ENCODE measurements at places on chromosomes 7 and 10.
A peak's percentile ranks its signal among the peaks of the same experiment; 100 is the strongest.

GRCh38 chr7:121604627-121605316 lies 208.7 kb upstream of the FAM3C start:
- DNase-seq: no peak

DNA sequence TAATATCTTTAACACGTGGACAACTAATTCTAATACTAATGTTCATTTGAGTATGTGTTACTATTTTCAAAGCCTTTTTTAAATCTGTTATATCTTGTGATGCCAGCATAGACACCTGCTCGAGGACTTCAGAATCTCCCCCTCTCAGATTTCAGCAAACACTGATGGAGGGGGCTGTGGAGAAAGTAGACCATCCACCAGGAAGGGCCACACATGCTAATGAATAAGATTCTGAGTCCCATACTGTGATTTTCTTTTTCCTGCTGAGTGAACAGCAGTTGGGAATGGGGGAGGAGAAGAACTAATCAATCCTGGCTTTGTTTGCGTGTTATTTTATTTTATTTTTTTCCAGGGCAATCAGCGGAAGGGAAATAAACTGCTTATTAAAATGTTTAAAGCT lies 157.9 kb upstream of the CSTF2T start:
- no peak for DNase-seq

DNA sequence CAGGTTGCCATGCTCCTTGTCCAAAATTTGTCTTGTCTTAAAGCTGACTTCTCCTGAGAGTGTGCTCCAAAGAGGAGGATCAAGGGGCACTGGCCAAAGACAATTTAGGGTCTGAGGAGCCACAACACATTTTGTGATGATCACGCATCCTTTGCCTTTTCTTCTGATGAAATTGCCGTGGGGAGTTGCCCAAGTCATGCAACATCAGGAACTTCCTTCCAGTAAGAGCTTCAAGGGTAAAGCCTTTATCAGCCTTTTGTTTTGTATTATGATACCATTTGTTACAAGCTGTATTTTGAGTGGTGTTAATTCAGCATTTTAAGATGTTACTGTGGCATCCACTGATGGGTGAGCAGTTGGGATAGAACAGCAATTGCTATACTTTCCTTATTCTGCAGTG lies 131.2 kb upstream of the MKI67 start:
- no peak for DNase-seq

GRCh38 chr10:49290607-49291006 lies 8.4 kb upstream of the C10orf71 start:
- no peak for DNase-seq

DNA sequence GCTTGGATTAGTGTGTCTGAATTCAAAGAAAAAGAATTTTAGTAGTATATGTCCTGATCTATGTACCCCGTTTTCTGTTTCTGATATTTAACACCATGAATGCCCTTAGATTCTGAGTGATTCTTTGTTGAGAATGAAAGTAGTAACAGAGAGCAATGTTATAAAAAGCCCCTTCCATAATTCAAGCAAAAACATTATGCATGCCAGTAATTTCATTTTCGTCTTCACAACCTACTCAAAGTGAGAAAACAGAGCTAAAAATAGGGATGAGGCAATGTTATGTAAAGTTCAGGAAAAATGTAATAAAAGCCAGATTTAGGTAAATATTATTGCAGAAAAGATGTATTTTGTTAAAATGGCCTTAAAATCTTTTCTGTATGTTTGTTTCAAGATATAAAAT lies 28.1 kb downstream of the PTPRZ1 start:
- DNase-seq: no peak

DNA sequence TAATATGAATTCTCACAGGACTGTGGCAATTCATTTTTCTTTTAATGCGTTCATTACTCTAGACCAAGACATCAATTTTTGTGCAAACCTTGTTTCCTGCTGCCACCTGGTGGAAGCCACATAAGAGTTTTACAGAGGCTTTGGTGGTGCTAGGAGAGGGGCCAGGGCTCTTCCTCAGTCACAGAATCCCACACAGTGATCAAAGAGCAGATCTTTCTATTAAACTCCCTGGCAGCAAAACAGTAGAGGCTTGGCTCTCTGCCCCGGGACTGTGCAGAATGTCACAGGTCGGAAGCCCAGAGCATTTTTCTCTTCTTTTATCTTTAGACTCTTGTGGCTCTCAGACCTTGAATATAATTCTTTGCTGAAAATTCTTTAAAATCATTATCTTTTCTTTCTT lies 506.4 kb upstream of the C7orf33 start:
- peak; percentile 33 for DNase-seq

- DNase-seq: no peak
These were observed 11.5 kb downstream of the SCRN1 start for GRCh38 chr7:29977886-29978651.

DNA sequence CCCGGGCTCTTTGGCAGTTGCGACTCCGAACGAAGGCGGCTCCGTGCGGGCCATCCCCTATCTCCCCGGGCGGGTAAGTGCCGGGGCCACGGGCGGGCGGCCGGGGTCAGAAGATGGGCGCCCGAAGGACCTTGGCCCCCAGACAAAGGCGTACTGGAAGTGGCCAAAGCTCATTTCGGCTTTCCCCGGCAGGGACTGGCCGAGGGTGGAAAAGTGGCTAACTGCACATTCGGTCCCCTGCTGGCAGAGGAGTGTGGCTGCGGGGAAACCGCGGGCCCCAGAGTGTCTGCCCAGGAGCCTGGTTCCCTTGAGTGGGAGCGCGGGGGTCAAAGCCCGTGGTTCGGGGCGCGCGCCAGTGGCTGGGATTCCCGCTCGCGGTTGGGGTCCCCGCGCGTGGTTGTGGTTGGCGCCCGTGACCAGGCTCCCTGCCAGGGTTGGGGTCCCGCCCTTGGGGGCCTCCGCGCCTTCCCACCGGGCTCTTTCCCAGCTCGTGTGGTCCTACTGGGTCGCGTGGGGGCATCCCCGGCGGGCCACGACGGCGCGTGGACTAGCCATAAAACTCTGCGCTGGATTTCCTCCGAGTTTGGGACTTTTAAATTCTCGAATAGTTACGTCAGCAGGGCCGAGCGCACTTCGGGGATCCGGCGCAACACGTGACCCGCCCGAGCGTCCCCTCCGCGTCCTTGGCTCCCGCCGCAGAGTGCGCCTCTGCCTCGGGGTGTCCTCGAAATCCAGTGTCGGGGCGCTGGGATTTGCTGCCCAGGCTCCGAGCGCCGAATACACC lies 124.4 kb downstream of the TACC2 start:
- peak; percentile 33 for DNase-seq

GRCh38 chr10:131573707-131574106 lies 262.2 kb upstream of the TCERG1L start:
- DNase-seq: no peak

- DNase-seq: no peak
These were observed 316.9 kb upstream of the PLXDC2 start for GRCh38 chr10:19499291-19499770.

DNA sequence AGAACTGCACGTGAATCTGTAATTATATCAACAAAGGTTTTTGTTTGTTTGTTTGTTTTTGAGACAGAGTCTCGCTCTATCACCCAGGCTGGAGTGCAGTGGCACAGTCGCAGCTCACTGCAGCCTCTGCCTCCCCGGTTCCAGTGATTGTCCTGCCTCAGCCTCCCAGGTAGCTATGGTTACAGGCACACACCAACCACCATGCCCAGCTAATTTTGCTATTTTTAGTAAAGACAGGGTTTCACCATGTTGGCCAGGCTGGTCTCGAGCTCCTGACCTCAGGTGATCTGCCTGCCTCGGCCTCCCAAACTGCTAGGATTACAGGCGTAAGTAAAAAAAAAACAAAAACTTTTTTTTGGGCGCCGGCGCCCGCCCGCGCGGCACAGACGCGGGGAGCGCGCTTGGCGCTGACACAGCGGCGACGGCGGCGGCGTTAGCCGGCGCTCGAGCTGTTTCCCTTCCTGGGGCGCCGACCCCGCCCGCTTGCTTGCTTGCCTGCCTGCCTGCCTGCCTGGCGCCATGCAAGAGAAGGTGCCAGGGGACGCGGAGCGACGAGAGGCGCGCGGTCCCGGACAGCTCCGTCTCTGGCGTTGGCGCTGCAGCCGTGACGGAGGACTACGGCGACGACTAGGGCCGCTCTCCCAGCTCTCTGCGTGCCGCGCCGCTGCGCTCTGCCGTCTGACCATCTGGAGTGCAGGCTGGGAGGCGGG lies 171.4 kb upstream of the NUPR2 start:
- DNase-seq: no peak

- no peak for DNase-seq
These were observed 59.6 kb downstream of the NEURL1 start for GRCh38 chr10:103552856-103553742.

- no peak for DNase-seq
These were observed 88.5 kb upstream of the LRRTM3 start for GRCh38 chr10:66837335-66837734.

DNA sequence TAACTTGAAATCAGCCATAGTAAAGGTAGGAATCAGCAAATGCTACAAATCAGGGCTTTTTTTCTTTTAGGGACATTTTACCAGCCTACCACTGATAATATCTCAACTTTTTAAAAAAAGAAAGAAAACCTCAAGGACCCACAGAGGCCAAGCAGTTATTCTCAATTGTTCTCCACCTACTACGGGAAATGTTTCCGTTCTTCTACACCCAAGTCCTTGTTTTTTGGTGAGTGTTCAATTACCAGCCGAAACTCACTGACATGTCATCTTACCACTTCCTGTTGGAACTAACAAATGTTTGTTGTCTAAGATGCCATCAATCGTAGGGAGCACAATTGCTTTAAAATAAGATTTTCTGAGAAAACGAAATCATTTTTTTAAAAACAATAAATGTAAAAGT lies 50.2 kb upstream of the CDK1 start:
- DNase-seq: no peak

- no peak for DNase-seq
These were observed 239.0 kb upstream of the ANKRD30A start for GRCh38 chr10:36886303-36886891.

DNA sequence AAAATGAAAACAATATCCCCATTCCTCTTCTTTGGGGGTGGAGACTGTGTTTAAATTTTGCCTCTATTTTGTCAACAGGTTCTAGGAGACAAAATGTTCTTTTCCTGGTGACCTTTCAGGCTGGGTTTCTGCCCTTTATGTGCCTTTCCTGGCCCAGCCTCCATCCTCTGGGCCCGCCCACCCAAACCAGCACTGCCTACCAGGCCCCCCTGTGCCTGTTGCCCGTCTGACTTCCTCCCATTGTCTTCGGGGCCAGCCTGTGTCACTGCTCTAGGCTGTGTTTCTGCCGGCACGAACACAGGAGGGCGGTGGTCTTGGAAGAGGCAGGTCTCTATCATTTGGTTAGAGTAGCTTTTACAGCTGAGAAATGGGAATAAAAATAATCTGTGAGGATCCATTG lies 13.9 kb downstream of the TSPAN14 start:
- no peak for DNase-seq

DNA sequence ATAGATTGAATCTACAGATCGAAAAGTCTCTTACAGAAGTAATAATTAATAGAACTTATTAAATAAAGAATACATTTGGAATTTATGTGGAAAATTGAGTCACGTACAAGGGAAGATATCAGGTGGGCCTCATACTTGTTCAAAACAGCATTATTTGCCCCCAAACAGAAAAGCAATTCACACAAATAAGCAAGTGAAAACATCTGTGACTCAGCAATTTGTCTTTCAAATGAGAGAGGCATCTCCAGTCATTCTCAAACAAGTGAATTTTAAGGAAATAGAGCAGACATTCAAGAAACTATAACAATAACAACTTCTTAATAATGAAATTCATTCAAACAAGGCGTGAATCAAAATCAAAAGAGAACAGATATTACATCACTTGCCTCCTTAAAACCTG lies 50.1 kb downstream of the SEMA3A start:
- no peak for DNase-seq

- DNase-seq: no peak
These were observed 1.4 kb upstream of the CYP26A1 start for GRCh38 chr10:93072225-93072712.

DNA sequence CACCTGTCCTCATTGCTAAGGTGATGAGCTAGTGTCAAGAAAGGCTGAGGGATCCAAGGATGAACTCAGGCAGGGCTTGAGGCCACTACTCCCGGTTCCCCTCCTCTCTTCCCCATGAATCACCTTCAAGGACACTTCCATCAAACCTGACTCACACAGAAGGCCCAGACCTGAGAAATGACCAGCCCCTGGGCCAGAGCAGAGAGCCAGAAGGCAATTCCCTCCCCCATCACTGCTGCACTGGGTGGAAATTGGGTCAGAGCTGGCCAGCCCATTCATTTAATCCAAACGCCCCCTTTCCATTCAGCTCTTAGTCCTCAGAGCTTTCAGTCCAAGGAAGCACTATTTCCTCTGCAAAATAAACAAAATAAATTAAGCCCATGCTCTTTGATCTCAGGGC lies 182.0 kb downstream of the KCNMA1 start:
- no peak for DNase-seq

GRCh38 chr10:112524641-112525040 lies 77.6 kb downstream of the VTI1A start:
- DNase-seq: no peak

DNA sequence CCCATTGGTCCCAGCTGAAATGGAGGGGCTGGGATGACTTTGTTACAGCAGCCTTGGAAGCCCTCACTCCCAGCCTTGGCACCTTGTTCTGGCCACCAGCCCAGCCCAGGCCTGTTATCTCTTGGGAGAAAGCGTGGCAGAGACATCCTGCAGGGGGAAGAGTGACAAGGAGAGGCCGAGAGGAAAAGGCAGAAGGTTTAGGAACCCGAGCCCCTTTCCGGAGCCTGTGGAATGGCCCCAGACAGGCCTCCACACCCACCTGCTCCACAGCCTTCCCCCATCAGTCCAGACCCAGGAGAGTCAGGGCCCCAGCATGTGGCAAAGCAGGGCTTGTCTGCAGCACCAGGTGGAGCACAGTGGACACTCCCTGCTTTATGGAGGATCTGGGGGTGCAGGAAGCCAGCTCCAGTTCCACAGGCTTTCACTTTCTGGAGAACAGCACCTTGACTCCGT lies 24.1 kb upstream of the TRIM8 start:
- no peak for DNase-seq

- no peak for DNase-seq
These were observed 58.8 kb upstream of the ADCY1 start for GRCh38 chr7:45515346-45515745.
